Dorsolateral prefrontal cortex (tissue), 122 donors: ENCODE measurements at places on chromosomes 13 and 19.

- no peak for DNase-seq
These were observed 7.0 kb downstream of the POU4F1 start for GRCh38 chr13:78596399-78596735.

DNA sequence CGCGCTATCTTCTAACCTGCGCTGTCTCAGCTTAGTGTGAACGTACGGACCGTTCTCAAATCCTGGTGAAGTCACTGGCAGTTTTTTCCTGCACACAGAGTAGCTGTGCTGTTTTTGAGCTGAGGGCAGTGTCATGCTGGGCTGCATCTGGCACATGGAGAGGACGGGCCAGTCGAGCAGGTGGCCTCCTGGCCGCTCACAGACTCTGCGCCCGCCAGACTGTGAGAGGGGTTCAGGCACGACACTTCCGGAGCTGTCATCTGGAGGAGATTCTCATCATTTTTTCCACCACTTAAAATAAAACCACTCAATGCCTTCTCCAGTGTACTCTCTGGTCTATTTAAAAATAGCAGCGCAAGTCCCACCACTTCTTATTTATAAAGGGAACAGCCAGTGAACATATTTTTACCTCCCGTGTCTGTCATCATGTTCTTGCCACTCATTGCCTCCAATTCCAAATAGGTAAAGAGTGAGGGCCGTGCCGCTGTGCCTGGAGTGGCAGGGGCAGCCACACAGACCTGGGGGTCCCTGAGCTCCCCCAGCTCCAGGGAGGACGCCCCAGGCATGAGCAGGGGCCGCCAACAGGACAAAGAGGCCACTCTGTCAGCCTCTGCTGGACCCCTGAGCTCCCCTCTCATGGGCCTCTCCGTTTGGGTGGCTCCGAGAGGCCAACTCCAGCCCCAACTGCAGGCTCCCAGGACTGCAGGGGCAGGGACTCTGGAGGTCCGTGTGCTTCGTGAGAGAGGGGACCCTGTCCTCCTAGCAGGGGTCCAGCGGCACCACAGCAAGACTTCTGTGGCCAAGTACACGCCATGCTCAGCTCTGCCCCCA is 36.9 kb upstream of the GRTP1 start:
- peak; percentile 74 for DNase-seq

DNA sequence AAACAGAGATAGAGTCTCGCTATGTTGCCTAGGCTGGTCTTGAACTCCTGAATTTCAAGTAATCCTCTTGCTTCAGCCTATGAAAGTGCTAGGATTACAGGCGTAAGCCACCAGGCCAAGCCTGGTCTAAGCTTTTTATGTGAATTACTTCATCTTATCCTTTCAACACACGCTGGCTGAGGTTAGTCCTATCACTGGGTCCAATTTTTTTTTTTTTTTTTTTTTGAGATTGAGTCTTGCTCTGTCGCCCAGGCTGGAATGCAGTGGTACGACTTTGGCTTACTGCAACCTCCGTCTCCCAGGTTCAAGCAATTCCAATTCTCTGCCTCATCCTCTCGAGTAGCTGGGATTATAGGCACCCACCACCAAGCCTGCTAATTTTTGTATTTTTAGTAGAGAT is 10.4 kb downstream of the MYO1F start:
- no peak for DNase-seq

- DNase-seq = no peak
These were observed 290.0 kb downstream of the KCTD12 start for GRCh38 chr13:76596216-76596615.

- no peak for DNase-seq
These were observed 709.3 kb upstream of the KLHL1 start for GRCh38 chr13:70817576-70817975.

DNA sequence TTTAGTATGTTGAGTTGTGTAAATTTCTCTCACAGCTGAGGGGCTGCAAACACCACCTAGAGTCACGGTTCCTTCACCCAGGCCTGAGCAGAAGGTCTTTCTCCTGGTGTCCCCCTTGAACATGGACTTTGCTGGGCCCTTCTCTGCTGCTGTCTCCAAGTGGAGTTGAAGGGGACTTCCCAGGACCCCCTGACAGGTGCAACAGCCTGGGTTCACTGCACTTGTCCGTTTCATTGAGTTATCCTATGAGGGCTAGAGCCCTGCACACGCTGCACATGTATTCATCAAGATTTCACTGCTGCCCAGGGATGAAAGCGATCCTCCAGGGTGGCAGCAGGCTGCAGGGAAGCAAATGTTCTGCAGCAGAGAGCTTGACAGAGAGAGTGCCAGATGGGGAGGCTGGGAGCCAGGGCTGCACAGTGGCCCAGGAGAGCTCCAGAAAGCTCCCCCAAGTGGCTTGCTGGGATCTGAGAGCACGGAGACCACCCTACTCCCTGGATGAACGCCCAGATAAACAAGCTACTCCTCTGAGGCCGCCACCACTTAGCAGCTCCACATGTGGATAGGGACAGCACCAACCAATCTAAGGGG is 10.3 kb downstream of the TMEM272 start:
- no peak for DNase-seq
